ENCODE measurements at places on chromosomes 1 and 21.

DNA sequence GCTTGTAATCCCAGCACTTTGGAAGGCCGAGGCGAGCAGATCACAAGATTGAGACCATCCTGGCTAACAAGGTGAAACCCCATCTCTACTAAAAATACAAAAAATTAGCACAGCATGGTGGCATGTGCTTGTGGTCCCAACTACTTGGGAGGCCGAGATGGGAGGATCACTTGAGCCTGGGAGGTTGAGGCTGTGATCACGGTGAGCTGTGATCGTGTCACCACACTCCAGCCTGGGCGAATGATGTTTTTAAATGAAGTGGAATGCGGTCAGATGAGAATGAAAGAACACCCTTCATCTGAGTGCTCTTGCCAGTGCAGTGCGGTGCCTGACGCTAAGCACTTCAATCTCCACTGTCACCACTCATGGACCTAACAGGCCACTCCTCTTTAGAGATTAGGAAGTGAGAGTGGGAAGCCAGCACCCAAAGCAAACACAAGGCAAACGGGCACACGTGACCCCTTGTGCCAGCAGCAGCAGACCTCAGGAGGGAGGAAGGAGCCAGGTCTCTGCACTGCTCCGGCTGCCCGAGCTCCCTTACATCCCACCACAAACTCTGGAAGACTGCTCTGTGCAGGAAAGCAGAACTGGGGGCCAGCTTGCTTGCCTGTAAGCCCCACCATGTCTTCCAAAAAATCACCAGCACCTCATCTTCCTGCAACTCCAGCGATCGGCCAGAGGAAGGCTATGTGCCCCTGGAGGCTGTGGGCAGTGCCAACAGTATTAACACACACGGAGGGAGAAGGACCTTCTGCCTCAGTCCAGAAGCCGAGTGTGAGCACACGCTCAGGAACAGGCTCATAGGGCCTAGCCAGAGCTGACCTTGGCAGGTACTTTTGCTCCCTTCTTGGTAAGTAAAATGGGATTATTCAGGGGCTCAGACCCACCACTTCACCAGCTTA is 9.7 kb downstream of the CTNNBIP1 start:
- no peak for DNase-seq

- no peak for DNase-seq
Measured at GRCh38 chr1:27436204-27437159, 44.1 kb downstream of the GPR3 start.

DNA sequence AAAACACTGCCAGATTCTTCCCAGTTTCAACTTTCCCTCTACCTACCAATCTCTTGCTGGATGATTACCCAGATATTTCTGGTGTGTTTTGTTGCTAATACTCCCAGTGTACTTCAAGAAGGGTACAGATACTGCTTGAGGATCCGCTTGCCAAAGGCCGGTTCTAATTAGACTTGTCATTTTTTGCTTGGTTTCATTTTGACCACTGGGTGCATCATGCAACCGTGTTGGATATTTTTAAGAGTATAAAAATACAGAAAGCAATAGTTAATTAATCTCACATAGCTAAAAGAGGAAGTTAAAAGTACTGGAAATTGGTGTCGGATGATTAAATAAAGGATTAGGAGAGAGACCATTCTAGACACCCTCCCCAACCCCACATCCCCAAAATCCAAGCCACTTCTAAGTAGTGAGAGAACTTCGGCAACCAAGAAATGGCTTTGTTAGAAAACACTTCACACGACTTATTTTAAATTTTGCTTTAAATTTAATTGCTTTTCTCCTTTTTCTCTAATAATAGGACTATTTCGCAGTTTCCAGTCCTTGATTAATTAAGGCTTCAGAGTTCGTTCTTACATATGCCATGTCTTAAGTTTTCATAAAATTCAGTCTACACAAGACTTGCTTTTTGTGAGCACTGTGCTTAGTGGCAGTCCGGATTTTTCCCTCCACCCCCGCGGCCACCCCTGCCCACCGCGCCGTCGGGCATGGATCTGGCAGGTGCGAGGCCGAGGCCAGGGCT is 2.5 kb upstream of the CDKN2C start:
- no peak for DNase-seq

- DNase-seq = no peak
Measured at GRCh38 chr21:45126204-45126626, 51.8 kb downstream of the ADARB1 start.

GRCh38 chr1:99438656-99439230 is 174.5 kb downstream of the PLPPR4 start:
- DNase-seq = no peak

DNA sequence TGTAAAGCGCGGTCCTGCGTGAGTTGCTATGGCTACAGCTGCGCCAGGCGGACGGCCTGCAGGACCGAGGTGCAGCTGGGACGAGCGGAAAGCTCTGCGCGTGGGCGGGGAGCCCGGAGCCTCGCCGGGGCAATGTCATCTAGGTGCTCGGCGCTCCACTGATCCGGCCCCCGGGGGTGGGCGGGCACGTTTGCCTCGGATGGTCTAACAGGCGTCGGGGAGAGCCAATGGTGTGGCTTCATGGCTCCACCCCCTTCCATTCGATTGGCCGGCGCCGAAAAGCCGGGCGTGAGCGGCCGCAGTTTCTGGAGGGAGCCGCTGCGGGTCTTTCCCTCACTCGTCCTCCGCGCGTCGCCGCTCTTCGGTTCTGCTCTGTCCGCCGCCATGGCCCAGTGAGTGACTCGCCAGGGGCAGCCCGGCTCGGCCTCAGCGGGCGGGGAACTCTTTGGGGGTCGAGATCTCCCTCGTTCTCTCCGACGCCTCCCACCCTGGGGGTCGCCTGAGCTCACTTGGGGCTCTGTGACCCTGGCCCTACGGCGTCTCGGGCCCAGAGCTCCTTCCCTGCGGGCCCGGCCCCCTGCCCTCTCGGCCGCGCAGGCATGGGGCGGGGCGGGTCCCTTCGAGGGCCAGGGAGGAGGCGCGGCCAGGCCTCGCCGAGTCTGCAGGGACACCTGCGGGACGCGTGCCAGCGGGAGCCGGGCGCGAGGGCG is at the start of gene PGD:
PGD (plus strand) TSS at position 331 of the 710 bp plus-strand sequence; CDS start at position 385, 54 bp downstream.
- peak; percentile 94 for DNase-seq

- DNase-seq = no peak
Measured at GRCh38 chr1:89822999-89823628, 2.3 kb downstream of the LRRC8D start.

DNA sequence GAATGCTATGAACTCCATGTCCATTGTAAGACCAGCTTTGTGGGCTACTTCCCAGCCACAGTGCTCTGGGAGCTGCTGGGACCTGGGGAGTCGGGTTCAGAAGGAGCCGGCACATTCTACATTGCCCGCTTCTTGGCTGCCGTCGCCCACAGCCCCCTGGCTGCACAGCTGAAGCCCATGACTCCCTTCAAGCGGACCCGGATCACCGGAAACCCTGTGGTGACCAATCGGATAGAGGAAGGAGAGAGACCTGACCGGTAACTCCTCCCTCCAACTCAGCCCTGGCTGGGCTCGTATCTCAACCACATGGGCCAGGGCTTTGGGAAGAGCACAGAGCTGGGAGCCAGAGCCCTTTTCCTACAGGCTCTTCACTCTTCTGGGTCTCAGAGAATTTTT is 15.4 kb downstream of the MOV10 start:
- DNase-seq = no peak

- no peak for DNase-seq
Measured at GRCh38 chr1:221449801-221450470, 292.0 kb downstream of the DUSP10 start.
